ENCODE measurements at places on chromosomes 3 and 15.

- DNase-seq, result no peak
Measured at GRCh38 chr15:93361703-93362102, 272.7 kb upstream of the RGMA start.

DNA sequence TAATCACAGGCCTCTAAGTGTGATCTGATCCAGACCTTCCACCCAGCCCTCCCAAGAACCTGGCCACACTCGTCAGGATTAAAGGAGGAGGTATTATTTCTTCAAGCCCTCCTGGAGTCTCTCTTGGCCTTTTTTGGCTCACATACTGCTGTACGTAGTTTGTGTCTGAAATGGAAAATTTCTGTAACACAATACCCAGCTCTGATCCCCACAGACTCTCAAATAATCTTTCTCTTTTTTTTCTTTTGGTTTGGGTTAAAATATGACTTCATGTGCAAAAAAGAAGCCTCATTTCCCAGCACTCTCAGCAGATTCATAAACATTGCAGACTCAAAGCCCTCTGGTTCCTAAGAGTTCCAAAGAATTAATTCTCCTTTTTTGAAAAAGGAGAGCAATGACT lies 96.5 kb upstream of the PHLDB2 start:
- no peak for DNase-seq

- no peak for DNase-seq
Measured at GRCh38 chr3:186473166-186473565, 71.0 kb downstream of the CRYGS start.

DNA sequence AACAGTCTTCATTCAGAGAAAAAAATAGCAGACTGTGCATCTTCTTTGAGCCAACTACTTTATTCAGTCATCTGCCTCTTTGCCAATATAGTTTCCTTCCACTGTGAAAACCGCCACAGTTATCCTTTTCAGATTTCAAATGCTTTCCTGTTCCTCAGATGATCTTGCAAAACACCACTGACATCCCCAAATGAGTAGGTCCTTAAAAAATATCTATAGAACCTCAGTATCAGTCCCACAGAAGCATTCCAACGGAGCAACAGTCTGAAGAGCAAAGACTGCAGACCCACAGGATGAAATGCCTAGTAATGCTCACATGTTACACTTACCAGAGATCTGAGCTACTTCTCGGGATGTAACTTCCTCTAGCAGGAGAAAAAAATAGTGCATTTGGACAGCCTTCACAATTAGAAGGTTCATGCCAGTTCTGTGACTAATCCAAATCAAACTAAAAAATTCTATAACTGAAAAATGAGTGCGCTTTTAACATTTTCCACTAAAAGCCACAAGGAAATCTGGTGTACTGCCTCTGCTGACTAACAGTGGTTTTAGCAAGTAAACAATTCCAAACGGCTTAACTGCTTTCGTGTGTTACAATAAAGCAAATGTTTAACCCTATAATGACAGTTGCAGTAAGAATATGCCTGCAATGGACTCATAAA lies at the start of gene ANKRD28:
ANKRD28 (minus strand) TSS at position 338 of the 662 bp plus-strand sequence. CDS start 1,458 bp downstream, outside the sequence.
- peak; percentile 89 for DNase-seq

- DNase-seq, result no peak
Measured at GRCh38 chr3:42498034-42498433, 4.4 kb upstream of the VIPR1 start.

DNA sequence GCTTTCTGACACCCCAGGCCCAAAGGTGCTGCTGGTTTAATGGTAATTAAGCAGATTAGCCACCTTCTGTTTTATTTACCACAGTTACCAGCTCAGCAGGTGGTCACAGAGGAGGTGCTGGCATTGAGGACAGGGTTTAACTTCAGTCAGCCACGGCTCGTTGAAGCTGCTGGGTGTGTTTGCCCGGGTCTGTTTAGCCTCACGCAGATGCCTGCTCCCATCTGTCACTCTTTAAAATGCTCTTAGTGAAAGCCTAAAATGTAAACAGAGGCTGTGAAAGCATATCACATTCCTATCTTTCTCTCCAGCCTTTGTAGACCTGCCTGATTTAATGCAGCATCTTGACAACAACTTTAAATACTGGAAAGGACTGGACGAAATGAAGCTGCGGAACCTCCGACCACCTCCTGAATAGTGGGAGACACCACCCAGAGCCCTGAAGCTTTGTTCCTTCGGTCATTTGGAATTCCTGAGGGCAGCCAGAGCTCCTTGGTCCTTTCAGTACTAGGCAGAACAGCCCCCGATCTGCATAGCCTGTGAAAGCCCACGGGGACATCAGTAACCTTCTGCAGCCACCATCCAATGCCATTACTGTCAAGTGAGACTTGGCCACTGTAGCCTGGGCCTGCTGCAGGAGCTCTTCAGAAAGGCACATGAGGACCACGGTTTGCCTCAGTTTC lies 156.0 kb downstream of the PDE8A start:
- no peak for DNase-seq

GRCh38 chr15:54560417-54560816 lies 582.2 kb downstream of the UNC13C start:
- DNase-seq, result no peak

Data from mammary epithelial cell (primary cell).